ENCODE measurements at places on chromosomes 1 and 21. TPM values are rescaled to one million over a fixed set of nuclear protein-coding genes. Genes with fewer than 3 reads are reported as not detected.

- DNase-seq: peak; percentile 92
Measured at GRCh38 chr21:32382108-32382644, 10.6 kb downstream of the URB1 start.

DNA sequence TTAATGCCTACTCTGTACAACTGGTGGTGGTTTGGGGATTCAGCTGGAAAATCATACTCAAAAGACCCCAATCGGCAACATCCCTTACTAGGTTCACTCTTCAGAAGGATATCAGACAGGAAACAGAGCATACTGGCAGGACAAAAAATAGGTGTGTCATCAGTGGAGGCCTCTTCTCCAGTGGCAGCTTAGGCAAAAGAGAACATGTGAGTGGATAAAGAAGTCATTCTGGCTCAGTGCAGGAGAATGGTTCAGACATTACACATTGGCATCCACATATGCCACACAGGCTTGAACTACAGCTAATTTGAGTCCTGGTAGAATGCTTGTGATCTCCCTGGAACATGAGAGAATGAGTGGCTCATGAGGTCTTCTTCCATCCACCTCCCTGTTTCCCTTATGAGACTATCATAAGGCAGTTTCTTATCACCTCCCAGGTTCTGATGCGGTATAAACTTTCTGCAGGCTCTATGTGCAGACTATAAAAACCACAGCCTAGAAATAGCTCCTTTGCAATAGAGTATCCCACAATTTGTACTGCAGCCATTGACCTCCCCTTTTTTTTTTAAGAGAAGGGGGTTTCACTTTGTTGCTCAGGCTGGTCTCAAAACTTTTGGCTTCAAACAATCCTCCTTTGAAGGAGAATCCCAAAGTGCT, 24.7 kb downstream of the VAMP4 start:
- DNase-seq: no peak

DNA sequence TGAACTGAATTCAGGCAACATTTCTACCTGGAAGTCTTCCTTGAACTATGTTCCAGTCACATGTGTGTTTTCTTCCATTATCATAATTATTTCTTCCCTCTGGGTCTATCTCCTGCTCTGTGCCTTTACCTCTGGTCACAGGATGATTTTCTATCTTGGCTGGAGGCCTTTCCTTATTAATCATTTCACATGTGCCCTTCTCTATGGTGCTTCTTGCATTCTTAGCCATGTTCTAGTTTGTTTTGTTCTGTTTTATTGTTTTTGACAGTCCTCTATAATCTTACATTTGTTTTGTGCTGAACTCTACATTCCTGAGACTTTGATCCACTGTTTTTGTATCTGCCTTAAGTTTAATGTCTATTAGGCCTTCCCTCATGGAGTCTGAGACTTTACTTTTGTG, 51.0 kb downstream of the SGIP1 start:
- DNase-seq: no peak

DNA sequence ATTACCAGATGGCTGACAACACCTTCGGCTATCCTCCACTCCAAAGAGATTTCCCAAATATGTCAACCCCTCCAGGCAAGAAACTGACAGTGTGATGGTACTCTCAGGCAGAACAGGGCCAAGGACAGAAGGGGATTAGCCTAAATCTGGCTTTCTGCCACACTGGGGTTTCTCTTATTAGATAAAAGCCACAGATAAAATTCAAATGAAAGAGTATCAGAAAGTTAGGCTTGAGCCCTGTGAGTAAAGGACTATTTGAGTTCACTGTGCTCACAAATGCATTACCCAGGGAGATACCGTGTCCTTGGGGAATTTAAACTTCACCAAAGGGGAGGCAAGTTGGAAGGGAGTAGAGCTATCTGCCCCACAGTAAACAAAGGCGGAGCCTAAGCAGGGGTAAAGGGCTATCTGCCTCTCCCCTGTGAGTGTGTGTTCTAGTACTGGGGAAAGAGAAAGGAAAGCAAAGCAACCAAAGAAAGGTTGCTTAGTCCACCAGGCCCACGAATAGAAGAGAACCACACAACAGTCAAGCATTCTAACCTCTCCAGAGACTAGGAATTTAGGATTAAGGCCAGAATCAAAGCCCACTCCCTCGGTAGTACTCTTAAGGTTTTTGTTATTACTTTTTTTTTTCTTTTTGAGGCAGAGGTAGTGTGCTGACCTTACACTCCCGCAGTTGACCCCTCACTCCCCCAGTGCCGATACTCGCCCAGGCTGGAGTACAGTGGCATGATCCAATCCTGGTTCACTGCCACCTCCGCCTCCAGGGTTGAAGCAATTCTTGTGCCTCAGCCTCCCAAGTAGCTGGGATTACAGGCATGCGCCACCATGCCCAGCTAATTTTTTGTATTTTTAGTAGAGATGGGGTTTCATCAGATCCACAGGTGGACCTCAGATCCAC, 12.7 kb downstream of the TPM3 start:
- DNase-seq: no peak

DNA sequence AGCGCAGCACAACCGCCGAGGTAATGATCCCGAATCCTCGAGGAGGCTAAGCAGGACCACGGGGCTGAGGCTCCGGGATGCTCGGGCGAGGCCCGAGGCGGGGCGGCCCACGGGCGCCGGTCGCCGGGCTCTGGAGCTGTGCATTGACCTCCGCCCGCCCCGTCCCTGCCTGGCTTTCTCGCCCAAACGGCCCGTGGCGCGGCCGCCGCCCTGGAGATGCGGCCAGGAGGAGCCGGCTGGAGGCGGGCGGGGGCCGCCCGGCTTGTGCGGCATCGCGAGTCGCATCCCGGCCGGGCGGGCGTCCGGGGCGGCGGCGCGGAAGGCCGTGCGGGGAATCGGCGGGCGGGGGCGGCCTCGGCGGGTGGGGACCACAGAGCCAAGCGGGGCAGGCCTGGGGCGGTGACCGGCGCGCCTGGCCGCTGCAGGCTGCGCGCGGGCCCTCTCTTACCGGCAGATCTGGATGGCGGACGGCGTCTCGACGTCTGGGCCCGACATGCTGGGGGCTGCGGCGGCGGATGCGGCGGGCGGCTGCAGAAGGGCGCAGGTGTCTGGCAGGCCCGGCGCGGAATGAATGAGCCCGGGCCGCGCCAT, 663 bp downstream of the ACOT7 start:
- DNase-seq: no peak

DNA sequence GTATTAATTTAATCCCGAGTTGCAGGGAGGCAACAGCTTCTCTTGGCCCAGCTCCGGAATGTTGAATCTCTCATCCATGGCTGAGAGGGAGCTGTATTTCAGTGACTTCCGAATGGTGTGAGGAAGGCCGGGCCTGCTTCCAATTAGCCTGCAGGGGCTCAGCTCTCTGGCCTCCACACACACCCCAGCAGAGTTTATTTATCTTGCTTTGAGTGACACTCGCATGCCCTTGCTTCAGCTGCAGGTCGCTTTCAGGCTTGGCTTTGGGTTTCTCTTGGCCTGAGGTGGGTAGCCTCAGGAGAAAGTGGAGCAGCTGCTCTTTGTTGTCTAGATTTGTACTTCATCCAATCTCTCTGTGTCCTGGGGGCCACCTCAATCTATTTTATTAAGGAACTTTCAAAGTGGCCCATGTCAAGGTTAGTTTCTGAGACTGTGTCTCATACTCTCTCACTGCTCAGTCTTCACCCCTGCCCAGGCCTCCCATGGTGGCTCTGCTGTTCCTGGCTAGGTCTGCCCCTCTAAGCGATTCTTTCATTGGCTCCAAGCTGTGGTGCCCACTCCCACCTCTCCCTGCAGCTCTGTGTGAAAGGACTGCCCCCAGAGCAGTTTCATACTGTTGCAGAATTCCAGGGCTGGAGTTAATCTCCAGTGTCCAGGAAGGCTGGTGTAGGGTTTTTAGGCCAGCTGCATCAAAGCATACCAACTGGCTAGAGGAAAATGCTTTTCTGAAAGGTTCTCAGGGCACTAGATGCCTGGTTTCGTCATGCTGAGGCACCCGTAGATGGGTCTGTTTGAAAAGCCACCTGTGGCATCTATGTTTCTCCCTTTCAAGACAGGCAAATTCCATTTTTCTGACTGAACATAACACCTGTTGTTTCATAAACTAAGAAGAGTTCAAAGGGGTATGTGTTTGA, 153.5 kb downstream of the PLXNA2 start:
- no peak for DNase-seq

ARMH1 gene
- total RNA-seq: not detected

RHD gene
- total RNA-seq: not detected

GRCh38 chr1:28928314-28928941, 14.1 kb downstream of the EPB41 start:
- DNase-seq: no peak

UMODL1 gene
- total RNA-seq: not detected

SEMA6C gene
- total RNA-seq: 2.0 TPM

ANGPTL1 gene
- total RNA-seq: not detected

- peak; percentile 45 for DNase-seq
Measured at GRCh38 chr1:89203166-89203565, 4.4 kb upstream of the GBP4 start.

S100A3 gene
- 4.6 TPM for total RNA-seq

- DNase-seq: peak; percentile 74
Measured at GRCh38 chr21:36297938-36298572, 21.9 kb upstream of the MORC3 start.

GRCh38 chr1:207346513-207346912, 25.0 kb downstream of the CD55 start:
- DNase-seq: no peak

DNA sequence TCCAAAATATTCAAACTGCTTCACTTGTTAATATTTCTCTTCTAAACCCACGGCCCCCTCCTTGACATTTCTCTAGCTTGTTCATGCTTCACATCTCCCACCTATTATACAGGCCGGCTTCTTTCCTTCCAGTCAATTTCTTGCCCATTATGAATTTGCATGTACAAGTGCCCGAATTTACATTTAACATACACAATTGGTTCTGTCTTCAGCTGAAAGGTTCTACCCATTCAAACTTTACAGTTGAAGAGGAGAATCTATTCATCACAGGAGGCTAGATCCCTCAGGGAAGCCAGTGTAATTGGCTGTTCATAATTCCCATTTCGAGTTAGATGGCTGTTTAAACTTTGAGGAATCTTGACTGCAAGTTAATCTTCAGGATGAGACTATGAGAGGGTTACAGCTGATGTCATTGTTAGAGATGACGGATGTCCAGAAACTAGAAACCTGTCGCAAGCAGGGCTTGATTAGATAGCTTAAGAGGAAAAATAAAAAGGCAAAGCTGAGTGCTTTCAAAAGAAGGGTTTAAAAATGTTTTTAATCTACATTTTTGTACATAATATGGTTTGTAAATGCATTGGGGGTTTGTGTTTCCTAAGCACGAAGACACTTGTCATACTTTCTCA, 157.0 kb downstream of the ADSS2 start:
- DNase-seq: no peak

DNA sequence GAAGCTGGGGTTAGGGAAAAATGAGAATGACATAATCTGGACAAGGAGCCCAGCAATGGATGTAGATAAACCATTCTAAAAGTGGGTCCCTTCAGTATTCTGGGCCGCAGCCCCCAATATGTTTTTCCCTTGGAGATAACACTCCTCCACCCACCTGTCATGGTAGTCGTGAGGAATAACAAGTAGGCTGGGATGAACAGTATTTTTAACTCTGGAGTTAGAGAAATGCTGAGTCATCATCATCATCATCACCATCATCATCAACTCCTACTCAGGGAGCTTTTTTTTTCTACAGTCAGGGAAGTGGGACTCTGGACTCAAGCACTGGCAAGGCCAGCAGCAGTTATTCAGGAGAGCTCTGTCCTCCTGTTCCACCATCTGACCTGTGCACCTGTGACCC, 12.8 kb downstream of the CADM3 start:
- DNase-seq: no peak

GRCh38 chr1:95903060-95903459, 669.0 kb downstream of the RWDD3 start:
- no peak for DNase-seq

TEKT2 gene
- not detected for total RNA-seq

- DNase-seq: no peak
Measured at GRCh38 chr21:40422896-40423635, 423.9 kb downstream of the DSCAM start.

DNA sequence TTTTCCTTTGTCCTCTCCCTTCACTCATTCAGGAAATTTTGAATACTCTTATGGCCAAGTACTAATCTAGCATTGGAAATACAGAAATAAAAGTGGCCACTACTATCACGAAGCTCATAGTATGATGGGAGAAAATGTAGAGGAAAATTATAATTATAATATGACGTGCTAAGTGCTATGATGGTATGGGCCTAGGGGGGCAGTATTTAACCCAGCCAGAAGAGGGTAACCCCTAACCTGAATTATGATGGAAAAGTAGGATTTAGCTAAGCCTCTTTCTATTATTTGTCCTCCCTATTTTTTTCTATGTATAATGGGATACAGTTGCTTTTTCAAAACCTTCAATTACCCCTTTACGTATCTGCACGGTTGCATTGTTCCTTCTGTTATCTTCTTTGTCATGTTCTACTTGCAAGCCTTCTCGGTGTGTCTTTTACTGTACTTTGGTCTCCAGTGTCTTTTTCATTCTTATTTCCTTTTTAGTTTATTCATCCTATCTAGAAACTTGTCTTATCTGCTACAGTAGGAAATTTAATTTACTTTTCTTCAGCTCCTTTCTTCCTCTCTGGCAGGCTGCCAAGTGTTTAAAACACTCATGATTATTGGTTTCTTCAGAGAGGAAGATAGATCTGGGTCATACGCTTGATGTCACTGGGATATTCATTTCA, 88.8 kb upstream of the GPR52 start:
- DNase-seq: no peak

- no peak for DNase-seq
Measured at GRCh38 chr21:46193829-46194373, 9.6 kb upstream of the SPATC1L start.

DNA sequence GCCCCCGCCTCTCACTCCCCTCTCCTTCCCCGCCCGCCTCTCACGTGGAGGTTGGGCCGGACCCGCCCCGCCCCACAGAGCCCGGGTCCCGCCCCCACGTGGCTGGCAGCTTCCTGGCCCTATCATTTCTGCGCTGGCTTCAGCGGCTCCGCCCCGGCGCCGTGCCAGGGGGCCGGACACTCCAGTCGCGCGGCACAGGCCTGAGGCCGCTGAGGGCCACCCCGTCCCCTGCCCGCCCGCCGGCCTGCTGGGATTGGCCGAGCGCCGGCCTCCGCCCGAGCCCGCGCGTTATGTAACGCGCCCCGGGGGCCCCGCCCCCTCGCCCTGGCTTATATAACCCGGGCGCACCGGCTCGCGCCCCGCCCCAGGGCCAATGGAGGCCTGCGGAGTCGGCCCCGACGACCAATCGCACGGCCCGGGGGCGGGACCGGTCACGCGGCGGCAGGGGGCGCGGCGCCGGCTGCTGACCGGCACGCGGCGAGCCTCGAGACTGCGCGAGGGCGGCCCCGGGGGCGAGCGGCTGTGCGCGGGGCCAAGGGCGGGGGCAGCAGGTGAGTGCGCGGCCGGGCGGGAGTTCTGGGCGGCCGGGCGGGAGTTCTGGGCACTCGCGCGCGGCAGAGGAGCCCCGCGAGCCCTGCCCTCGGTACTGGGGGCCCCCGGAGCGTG, at the start of gene PER3:
PER3 (plus strand) TSS at position 466 of the 666 bp plus-strand sequence. CDS start 587 bp downstream, outside the sequence.
- peak; percentile 97 for DNase-seq

AHCTF1 gene
- total RNA-seq: 52.3 TPM

GRCh38 chr1:245216366-245217115, 61.8 kb downstream of the KIF26B start:
- DNase-seq: no peak

Data from PC-3 (cell line).